ENCODE measurements at places on chromosomes 6 and 20. TPM values are rescaled to one million over a fixed set of nuclear protein-coding genes. Genes with fewer than 3 reads are reported as not detected.

Gene FNDC1
- 3.6 TPM for total RNA-seq

Gene TSBP1
- 1.7 TPM for total RNA-seq

Gene HRH3
- total RNA-seq, result not detected

Gene NNAT
- 5.3 TPM for total RNA-seq

Gene CNKSR3
- 8.9 TPM for total RNA-seq

Gene TMEM14C
- total RNA-seq, result 75.1 TPM

Gene CASS4
- total RNA-seq, result 2.2 TPM

Gene VWA7
- not detected for total RNA-seq

Gene PI16
- total RNA-seq, result 16.1 TPM

Gene OR2J3
- total RNA-seq, result 3.1 TPM

Gene PRELID3B
- 40.0 TPM for total RNA-seq

All from umbilical cord (tissue), 2 donors.